RPMI8226 (cell line): ENCODE measurements at places on chromosomes 7 and 10.

DNA sequence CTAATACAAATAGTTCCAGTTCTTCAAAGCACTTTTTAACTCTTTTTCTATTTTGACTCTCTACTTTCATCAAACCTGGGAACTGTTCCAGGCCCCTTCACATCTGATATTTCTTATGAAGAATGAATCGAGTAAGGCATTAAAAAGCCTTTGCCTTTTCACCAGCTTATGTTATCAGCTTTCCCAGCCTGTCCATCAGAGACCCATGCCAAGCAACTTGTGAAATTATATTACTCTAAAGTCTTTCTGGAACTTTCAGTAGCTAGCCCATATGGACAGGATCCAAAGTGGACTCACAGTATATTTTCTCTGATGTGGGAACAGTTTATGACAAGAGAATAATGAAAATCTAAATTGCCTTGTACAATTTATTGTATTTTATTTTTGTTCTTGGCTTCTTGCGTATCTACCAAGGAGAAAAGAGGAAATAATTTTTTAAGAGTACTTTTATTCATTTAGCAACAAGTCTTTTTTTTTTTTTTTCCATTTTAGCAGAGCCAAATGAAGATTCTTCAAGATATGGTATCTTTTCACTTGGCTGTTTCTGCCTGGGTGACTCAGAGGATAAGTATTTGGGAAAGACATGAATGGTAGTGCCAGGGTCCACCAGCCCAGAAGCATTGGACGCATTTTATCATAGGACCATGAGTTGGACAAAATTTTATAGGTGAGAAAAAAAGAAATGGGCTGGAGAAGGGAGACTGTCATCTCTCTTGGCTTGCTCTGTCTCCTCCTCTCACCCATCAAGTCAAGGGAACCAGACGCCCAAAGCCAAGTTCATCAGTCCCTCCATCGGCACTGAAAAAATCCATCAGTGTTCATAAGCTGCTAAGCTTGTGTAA is 195.8 kb upstream of the NEBL start:
- no peak for DNase-seq

DNA sequence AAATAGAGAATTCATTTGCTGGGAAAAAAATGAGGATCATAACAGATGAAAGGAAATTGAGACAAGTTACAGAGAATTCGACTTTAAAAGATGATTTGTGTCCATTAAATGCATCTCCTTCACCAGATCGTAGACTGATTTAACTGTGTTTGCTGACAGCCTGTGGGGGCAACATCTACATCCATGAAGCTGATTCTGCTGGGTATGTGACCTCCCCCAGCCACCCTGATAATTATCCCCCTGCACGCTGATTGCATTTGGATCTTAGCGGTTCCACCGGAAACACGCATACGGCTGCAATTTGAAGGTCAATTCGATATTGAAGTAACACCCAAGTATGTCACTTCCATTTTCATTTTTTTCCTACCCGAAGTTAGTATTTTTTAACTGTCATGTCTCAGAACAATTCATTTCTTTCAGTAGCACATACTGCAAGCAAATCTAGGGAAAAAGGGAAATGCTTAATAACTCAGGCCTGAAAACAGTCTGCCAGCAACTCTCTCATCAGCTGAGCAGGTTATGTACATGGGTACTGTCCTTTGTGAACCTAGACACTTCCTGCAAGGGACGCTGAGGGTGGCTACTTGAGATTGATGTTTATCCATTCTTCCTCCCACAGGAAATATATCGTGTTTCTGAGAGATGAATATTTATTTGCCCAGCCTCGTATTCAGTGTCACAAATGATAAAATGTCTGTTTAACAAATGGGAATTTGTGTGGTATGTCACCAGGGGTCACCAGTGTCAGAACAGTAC is 134.9 kb downstream of the ZNF22 start:
- DNase-seq = no peak

DNA sequence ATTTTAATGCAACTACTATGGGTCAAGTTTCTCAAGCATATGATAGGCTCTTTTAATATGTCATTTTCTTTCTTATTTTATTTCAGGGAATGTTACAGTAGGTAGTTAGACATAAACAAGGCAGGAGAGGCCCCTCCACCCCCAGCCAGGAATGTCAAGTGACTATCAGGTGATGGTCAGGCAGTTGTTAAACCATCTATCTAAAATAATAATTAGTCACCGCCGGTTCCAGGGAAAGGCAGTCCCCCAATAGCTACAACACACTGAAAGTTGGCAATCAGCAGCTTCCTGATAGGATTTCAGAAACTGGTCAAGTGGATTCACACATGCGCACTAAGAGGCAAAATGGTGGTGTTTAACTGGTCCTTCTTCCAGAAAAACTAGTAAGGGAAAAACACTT is 9.3 kb downstream of the OLAH start:
- DNase-seq = no peak

- no peak for DNase-seq
These were observed 51.1 kb upstream of the SEPHS1 start for GRCh38 chr10:13399236-13399635.

DNA sequence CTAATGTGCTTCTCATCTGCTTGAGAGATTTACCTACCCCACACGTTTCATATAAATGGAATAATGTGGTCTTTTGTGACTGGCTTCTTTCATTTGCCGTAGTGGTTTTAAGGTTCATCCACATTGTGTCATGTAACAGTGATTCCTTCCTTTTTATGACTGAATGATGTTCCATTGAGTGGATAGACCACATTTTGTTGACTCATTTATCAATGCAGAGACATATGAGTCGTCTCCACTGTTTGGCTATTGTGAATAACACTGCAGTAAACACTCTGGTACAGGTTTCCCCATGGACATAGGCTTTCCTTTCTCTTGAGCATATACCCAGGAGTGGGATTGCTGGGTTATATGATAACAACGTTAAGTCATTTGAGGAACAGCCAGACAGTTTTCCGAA is 2.0 kb upstream of the AOC1 start:
- DNase-seq = no peak

- DNase-seq = no peak
These were observed 52.8 kb upstream of the SEC61G start for GRCh38 chr7:54811846-54812254.

DNA sequence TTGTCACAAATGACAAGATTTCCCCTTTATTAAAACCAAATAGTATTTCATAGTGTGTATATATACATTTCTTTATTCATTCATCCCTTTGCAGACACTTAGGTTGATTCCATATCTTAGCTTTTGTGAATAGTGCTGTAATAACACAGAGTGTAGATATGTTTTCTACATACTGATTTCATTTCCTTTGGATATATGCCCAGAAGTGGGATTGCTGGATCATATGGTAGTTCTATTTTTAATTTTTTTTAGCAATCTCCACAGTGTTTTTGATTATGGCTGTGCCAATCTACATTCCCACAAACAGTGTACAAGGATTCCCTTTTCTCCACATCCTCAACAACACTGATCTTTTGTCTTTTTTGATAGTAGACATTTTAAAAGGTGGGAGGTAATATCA is 46.4 kb downstream of the CSTF2T start:
- no peak for DNase-seq

GRCh38 chr10:86100581-86101061 is 266.0 kb downstream of the GRID1 start:
- peak; percentile 48 for DNase-seq

DNA sequence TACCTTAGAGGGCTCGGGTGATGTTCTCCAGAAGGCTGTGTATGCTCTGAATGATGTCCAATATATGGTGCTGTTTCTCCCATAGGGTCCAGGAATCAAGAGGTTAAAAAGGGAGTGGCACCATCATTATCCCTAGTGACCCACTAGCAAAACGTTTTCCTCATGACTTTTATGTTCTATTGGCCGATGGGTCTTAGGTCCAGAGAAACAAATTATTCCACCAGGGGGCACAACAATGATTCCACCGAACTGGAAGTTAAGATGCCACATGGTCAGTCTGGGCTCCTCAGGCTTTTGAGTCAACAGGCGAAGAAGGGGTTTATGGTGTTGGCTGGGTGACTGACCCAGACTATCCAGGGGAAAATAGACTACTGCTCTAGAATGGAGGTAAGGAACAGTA is 256.1 kb downstream of the COBL start:
- DNase-seq = no peak

- no peak for DNase-seq
These were observed 20.5 kb downstream of the OTUD1 start for GRCh38 chr10:23459308-23459939.

- DNase-seq = no peak
These were observed 84.4 kb downstream of the ZRANB1 start for GRCh38 chr10:125026036-125026931.

DNA sequence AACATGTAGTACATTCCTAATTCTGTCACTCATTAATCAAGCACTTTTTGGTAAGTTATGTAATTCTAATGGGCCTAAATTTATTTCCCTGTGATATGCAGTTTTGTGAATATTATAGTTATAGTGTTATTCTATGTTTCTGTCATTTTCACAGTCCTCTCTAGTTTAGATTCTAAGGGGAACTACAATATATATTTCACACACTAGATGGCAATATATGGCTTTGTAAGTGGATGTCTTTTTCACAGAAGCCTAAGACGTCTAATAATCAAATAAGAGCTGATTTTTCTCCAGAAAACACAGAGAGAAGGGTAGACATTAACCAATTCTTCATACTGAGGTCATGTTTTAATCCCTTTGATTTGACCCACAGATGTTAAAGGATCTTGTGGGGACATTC is 18.0 kb downstream of the RNLS start:
- no peak for DNase-seq

DNA sequence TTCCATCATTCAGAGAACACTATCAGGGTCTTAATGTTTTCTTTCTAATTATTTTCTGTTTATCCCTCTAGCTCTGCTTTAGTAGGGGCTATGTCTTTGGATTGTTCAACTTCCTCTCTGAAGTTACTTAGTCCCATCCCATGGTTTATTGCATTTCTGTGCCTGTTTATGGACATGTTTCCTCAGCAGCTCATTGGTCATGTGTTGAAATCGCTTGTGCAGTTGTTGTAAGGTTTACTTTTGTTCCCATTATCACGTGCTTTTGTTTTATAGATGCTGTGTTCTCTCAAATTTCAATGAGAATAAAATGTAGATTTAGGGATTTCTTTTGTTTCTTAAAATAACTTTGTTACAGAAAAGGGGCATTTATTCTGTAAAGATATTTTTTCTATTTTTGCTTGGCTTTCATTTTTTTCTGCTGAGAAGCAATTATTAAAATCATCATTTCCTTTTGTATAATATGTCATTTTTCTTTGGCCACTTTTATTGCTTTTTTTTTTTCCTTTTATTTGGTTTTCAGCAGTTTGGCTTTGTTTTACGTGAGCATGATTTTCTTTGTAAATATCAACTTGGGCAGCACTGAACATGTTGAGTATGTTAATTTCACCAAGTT is 110.9 kb downstream of the CCDC7 start:
- DNase-seq = no peak

DNA sequence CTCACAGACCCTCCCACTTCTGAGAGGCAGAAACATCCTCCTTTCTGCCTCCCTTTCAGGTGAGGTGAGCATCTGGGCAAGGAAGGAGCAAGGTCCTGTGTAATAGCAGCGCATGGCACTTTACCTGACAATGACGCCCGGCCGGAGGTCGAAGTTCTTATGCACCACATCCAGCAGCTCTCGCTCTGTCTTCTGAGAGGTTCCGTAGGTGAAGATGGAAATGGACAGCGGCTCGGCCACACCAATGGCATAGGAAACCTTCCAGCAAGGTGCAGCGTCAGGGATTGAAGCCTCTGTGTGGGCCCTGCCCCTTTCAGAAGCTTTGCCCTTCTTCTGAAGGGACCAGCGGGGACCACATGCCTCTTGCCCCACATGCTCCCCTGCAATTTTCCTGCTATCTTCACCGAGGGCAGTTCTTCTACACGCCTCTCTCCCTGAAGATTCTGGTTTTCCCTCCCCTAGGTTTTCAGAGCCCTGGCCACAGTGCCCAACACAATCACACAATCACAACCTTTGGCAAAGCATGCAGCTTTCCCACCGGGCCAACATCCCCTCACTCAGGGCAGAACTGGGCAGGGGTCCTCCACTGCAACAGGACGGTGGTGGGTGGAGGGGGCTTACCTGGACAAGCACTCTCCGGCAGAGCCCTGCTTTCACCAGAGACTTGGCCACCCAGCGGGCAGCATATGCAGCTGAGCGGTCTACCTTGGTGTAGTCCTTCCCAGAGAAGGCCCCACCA is 14.9 kb downstream of the MAT1A start:
- DNase-seq = no peak

DNA sequence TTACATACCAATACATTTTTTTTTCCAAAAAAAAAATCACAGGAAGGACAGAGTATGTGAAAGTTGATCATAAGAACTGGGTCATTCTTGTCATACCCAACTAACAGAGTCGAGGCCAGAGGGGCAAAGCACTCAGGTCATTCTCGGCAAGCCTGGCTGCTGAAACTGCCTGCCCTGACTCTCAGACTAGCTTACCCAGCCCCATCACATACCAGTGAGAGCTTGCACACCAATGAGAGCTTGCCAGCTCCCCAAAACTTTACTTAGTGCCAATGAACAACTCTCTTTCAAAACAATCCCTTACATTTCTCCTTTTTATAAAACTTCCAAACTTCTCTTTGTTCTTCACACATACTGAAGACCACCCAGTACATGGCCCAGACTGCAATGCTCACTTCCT is 48.9 kb downstream of the VOPP1 start:
- DNase-seq = peak; percentile 43

DNA sequence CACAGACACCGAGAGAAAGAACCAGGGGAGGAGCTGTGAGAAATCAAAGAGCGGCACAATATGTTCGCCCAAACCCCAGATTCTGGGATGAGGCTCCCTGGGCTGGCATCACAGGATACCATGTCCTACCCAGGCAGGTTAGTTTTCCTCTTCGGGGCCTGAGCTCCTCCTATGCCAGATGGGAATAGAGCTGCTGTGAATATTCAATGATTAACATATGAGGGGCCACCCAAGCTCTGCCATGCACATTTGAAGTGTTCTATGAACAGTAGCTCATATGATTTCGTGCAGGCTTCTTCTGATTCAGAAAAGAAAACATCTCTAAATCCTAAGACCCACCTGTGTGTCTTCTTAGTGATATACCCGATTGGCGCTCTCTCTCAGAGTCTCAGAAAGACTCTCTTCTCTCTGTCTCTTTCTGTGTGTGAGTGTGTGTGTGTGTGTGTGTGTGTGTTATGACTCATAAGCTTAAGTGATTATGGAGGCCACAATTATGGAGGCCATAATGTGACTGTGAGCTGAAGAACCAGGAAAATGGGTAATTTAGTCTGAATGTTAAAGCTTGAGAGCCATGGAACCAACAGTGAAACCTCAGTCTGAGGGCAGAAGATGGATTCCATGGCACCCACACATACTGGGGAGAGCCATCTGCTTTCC is 220.5 kb downstream of the KLF6 start:
- DNase-seq = no peak

GRCh38 chr10:49353895-49354566 is 41.9 kb downstream of the DRGX start:
- DNase-seq = no peak

- DNase-seq = no peak
These were observed 24.4 kb downstream of the GLI3 start for GRCh38 chr7:42212541-42213090.
